ENCODE measurements at places on chromosomes 7 and 10.

DNA sequence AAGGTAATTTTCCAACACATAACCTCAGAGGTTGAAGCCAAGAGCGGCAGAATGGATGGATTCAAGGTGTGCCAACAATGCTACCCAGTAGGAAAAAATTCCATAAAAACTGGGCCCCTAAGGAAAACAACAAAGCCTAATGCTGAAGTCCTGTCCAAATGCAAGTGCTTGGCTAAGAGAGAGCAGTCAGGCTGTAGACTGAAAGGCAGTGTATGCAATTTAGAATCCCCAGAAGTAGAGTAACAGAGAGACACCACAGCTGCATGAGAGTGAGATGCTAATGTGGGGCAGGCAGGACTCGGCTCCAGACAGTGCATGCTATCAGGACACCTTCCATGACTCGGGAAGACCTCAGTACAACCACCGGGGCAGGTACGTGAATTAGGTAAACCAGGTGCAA lies 124.5 kb downstream of the ZFAND4 start:
- no peak for DNase-seq

GRCh38 chr10:124006526-124006925 lies 86.9 kb downstream of the CHST15 start:
- DNase-seq = no peak

DNA sequence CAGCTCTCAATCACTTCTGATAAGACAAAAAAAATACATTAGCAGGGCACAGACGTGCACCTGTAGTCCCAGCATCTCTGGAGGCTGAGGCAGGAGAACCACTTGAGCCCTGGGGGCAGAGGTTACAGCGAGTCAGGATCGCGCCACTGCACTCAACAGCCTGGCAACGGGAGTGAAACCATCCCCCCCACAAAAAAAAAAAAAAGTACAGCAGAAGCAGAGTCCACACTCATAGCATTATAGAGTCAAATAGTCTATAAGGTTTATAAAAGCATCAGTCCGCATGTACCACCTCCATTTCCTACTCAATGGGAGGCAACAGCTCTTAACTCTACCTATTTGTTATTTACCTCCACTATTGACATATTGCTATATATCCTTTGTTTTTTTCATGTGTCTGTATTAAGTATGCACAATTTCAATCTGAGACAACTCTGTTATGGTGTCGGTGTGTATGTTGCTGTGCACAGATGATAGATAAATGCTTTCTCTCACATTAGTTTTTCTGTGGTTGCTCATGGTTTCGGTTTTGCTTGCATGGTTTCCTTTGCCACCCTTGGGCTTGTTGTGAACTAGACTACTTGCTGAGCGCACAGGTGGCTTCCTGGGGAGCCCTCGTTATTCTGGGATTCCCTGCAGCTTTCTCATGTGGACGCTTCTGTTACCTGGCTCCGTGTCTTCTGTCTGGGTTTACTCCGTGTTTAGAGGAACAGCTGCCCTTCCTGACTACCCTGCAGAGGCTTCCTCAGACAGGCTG lies 40.4 kb downstream of the PROSER2 start:
- no peak for DNase-seq

DNA sequence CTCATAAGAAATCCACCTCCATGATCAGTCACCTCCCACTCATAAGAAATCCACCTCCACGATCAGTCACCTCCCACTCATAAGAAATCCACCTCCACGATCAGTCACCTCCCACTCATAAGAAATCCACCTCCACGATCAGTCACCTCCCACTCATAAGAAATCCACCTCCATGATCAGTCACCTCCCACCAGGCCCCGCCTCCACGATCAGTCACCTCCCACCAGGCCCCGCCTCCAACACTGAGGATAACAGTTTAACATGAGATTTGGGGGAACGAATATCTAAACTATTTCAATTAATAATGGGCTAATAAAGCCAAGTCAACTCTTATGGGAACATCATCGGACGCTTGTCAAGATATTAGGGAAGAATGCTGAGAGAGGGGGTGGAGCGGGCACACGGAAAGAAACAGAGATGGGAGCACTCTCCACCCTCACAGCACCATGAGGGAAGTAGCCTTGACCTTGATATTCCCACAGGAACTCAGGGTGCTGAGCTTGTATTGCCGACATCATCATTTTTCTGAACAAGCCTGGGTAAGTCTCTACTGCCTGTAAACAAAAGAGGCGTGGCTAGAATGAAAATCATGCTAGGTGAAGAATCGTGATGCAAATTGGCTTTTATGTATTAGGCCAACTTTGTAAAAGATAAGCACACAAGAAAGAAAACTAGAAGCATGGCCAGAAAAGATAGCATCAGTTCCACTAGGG lies 303.5 kb upstream of the KLF6 start:
- DNase-seq = no peak

All from urothelium cell line (cell line).